ENCODE measurements at places on chromosomes 6 and 20. TPM values are rescaled to one million over a fixed set of nuclear protein-coding genes. Genes with fewer than 3 reads are reported as not detected.

HLA-DQB2 gene
- total RNA-seq, result not detected

NKX2-2 gene
- not detected for total RNA-seq

TMC2 gene
- total RNA-seq, result not detected

SLC26A8 gene
- not detected for total RNA-seq

DLK2 gene
- total RNA-seq, result 5.1 TPM

PHACTR3 gene
- not detected for total RNA-seq

SF3B5 gene
- 183 TPM for total RNA-seq

APOM gene
- 2.9 TPM for total RNA-seq

GRIK2 gene
- total RNA-seq, result 0.28 TPM

PRR18 gene
- not detected for total RNA-seq

MOXD1 gene
- total RNA-seq, result 1.6 TPM

EFCAB8 gene
- not detected for total RNA-seq

CCN5 gene
- 38.0 TPM for total RNA-seq

OR2J3 gene
- total RNA-seq, result not detected

ARMC12 gene
- total RNA-seq, result 0.46 TPM

CDSN gene
- total RNA-seq, result not detected

SLC2A10 gene
- total RNA-seq, result not detected

TRIM40 gene
- not detected for total RNA-seq

MYLK2 gene
- 0.84 TPM for total RNA-seq

SEMG1 gene
- total RNA-seq, result not detected

SLC17A1 gene
- 0.10 TPM for total RNA-seq

C6orf163 gene
- 0.36 TPM for total RNA-seq

TXNDC5 gene
- 132 TPM for total RNA-seq

HAO1 gene
- not detected for total RNA-seq

GJA10 gene
- total RNA-seq, result not detected

VPS16 gene
- 23.4 TPM for total RNA-seq

HLA-DQB1 gene
- total RNA-seq, result not detected

FAM217A gene
- total RNA-seq, result not detected

CYP39A1 gene
- total RNA-seq, result not detected

FAM184A gene
- 0.07 TPM for total RNA-seq

ERMARD gene
- 5.5 TPM for total RNA-seq

HLA-DMA gene
- 2.9 TPM for total RNA-seq

WFDC5 gene
- total RNA-seq, result not detected

SYCP2L gene
- total RNA-seq, result 1.6 TPM

TMEM217 gene
- total RNA-seq, result 0.80 TPM

ERGIC3 gene
- total RNA-seq, result 238 TPM

LY86 gene
- total RNA-seq, result not detected

TUBB2B gene
- 13.2 TPM for total RNA-seq

PRDM13 gene
- 1.3 TPM for total RNA-seq

FOXP4 gene
- total RNA-seq, result 15.9 TPM

DDR1 gene
- 57.5 TPM for total RNA-seq

TM9SF4 gene
- 36.8 TPM for total RNA-seq

RNF217 gene
- 9.5 TPM for total RNA-seq

TMEM74B gene
- 3.1 TPM for total RNA-seq

RSPO4 gene
- not detected for total RNA-seq

TREML2 gene
- total RNA-seq, result not detected

RALY gene
- 152 TPM for total RNA-seq

TRMT11 gene
- 8.8 TPM for total RNA-seq

CRISP2 gene
- not detected for total RNA-seq

ZBTB46 gene
- 0.46 TPM for total RNA-seq

PRKN gene
- total RNA-seq, result 0.07 TPM

SLC32A1 gene
- not detected for total RNA-seq

CLPSL2 gene
- 1.4 TPM for total RNA-seq

DYNLT2 gene
- 0.65 TPM for total RNA-seq

ELOVL4 gene
- total RNA-seq, result 1.6 TPM

NKAIN4 gene
- 6.4 TPM for total RNA-seq

TRIM10 gene
- total RNA-seq, result not detected

HTR1E gene
- total RNA-seq, result not detected

PROKR2 gene
- not detected for total RNA-seq
